Stimulated activated CD4-positive, alpha-beta T cell treated with anti-CD3 and anti-CD28 coated beads, Interleukin-1b, Interleukin-23, amount 100 ng/mL, for 1 hour (primary cell): ENCODE measurements at places on chromosomes 13 and 19.

GRCh38 chr19:13861392-13861713 lies 15.6 kb upstream of the NANOS3 start:
- no peak for DNase-seq

- no peak for DNase-seq
These were observed 6.8 kb upstream of the FRY start for GRCh38 chr13:32024750-32025149.

DNA sequence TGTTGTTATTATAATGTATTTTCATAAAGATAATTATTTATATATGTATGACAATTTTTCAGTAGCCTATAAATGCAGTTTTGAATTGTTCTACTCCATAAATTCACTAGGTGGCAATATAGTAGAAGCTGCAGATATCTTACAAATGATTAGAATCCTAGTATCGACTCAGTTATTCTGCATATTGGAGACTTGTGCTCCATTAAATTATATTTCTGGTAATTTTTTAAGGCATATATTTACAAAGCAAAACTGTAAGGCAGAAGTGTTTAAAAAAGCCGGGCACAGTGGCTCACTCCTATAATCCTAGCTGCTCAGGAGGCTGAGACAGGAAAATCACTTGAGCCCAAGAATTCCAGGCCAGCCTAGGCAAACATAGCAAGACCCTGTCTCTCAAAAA lies 58.7 kb downstream of the DPY19L3 start:
- DNase-seq, result no peak

GRCh38 chr19:1917146-1917545 lies 11.9 kb downstream of the ADAT3 start:
- no peak for DNase-seq

- DNase-seq, result no peak
These were observed 1.6 kb upstream of the ZNF556 start for GRCh38 chr19:2865334-2866100.

DNA sequence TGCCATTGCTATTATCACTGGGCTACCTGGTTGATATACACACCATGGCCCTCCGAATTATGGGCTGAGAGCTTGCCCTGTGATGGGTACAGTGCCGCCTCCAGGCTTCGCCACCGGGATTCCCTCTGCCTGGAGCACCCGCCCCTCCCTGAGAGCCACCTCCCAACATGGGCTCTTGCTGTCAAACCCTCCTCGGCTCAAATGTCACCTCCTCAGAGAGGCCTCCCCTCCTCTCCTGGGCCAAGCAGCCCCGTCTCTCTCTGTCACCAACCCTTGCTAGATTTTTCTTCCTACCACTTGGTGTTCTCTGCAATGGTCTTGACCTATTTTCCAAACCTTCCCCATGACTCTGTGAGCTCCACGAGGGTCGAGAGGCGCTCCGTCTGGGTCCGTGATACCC lies 12.2 kb upstream of the TLE2 start:
- DNase-seq, result no peak

DNA sequence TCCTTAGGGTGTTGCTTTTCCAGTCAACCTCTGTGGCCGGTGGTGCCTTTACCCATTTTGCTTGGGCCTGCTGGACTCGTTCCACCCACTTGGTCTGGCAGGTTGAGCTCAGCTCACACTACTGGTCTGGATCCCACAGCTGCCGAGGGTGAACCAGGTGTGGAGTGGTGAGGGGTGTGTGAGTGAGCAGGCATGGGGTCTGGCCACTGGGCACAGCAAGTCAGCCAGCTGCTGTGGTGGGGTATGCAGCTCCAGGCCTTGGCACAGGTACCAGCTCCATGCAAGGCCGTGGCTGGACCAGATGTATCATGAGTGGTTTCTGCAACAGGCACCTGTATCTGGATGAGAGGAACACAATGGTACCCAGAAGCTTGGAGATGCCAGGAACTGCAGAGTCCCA lies 277.6 kb upstream of the KLHL1 start:
- no peak for DNase-seq

DNA sequence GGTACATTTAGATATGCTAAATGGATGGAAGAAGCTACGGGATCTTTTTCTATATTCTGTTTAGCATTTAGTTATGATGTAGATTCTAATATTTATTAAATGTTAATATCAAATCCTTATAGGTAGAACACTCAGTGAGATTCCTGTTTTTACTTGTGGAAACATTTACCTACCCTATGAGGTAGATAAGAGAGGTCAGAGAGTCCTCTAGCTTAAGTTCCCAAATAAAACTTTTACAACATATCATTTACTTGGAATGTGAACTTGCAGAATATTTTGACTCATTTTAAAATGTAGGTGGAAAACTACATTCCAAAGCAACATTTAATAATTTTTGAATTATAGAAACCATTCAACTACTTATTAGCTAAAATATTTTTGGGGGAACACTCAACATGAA lies 63.7 kb downstream of the UBL3 start:
- DNase-seq, result no peak

- no peak for DNase-seq
These were observed 26.5 kb downstream of the RANBP3 start for GRCh38 chr19:5951338-5951861.

- DNase-seq, result no peak
These were observed 15.5 kb downstream of the KLF2 start for GRCh38 chr19:16340092-16340491.

- no peak for DNase-seq
These were observed 4.0 kb upstream of the FLT3LG start for GRCh38 chr19:49469828-49470614.

DNA sequence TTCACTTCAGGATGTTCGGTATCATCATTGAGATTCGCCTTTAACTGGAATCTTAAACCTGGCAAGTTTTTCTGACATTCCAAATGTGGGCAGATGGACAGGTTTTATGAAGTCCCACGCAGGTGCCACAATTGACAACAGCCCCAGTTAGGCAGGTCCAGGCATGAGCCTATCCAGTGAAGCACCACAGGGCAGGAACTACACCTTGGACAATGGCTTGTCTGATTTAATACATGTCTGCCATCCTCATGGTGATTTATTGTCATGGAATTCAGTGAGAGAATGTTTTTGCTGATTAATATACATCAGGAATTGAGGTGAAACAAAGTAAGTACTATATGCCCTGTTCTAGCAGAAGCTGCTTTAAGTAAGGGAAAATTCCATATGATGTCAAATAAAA lies 10.2 kb upstream of the TPP2 start:
- DNase-seq, result no peak

DNA sequence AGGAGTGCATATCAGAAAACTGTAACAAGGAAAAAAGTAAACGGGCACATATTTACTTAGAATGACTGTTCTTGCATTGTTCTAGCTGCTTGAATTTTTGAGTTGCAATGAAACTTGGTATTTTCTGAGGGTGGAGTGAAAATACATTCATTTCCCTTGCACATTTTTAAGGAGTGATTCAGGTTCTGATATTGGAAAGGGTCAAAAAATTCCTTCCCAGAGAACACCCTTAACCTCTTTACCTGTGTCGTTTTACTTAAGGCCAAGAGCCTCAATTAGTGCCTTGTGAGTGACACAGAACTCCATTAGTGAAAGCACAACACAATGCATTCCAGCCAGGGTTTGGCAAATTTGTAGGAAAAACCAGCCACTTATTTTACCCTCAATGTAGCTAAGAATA lies 2.3 kb downstream of the ITGBL1 start:
- no peak for DNase-seq

DNA sequence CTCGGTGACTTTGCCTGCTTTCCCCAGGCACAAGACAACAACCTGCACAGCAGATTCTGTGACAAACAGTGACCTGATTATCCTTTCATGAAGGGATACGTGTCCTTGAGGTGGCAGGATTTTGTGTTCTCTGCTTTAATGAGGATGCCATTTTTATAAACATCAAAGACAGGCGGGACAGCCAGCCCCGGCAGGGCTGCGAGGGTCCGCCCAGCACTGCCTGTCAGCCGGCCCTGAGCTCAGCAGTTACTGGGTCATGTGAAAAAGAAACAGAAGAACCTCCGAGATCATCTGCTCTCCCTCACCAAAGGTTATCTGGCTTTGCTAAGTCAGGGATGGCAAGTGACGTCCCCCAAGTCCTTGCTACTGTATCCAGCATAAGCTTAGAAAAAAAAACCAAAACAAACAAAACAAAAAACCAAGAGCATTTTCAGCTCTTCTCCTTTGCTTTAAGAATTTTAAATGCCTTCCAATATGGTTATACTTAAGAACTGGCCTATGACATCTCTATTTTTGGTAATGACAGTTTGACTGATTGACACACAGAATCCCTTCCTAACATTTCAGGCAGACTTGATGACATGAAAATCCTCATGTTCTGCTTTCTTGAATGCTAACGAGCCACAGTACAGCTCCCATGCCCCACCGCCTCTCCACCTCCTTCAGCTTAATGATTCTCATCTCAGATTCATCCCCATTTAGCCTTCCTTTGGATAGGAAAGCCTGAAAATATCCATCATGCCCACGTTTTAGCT lies 666.6 kb upstream of the ARGLU1 start:
- DNase-seq, result no peak

DNA sequence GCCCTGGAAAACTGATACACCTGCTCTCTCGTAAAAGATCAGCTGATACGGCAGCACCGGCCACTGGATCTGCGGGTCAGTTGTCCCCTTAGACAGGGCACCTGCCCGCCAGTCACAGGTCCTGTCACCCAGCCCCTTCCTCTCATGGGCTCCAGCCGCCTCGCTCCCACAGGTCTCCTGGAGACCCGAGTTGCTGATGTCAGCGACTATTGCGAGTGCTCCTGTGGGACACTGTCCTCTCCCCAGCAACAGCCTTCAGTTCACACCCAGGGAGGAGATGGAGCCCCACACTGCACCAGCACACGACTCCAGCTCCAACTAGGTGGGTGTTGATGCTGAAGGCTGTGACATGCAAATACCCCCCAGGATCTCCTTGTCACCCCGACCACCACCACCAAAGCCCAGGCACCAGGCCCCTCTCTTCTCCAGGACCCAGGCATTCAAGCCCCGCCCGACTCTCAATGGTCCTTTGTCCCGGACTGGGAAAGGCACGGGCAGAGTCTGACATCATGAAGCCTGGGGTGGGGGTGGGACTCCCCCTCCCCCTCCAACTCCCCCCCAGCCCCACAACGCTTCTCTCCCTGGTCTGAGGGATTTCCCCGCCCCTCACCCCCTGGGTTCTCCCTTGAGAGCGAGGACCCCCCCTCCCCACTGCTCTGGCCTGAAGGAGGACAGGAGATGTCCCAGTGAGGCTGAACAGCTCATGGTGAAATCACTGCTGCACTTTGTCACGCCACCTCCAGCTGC lies 1.4 kb upstream of the MAG start:
- no peak for DNase-seq

GRCh38 chr13:95642999-95643398 lies 1.5 kb downstream of the DZIP1 start:
- DNase-seq, result no peak
